ENCODE measurements at places on chromosomes 2 and 18.

DNA sequence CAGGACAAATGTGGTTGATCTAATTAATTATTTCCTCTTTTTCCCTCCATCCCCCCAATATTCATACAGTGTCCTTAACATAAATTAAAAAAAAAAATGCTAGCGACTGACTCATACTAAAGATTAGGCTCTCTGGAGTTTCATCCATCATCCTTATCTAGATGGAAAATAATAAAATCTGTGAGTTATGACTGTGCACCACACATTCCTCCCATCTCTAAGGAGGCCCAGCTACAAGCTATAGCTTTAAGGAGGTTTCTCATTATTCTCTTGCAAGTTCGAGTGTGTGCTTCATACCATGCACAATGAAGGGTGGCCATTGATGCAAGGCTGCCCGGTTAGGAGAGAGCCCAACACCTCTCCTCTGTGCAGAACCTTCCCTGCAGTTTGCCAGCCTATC lies 77.3 kb downstream of the XDH start:
- no peak for DNase-seq

- DNase-seq = no peak
Observed at GRCh38 chr2:213545964-213546475, 261.8 kb downstream of the SPAG16 start.

- peak; percentile 85 for DNase-seq
Observed at GRCh38 chr2:176554101-176555048, 285.1 kb downstream of the MTX2 start.

GRCh38 chr18:36630917-36631316 lies 197.9 kb downstream of the TPGS2 start:
- DNase-seq = no peak

GRCh38 chr2:76050196-76050595 lies 339.5 kb upstream of the GCFC2 start:
- DNase-seq = peak; percentile 41

GRCh38 chr18:11274144-11274794 lies 124.9 kb upstream of the PIEZO2 start:
- no peak for DNase-seq

DNA sequence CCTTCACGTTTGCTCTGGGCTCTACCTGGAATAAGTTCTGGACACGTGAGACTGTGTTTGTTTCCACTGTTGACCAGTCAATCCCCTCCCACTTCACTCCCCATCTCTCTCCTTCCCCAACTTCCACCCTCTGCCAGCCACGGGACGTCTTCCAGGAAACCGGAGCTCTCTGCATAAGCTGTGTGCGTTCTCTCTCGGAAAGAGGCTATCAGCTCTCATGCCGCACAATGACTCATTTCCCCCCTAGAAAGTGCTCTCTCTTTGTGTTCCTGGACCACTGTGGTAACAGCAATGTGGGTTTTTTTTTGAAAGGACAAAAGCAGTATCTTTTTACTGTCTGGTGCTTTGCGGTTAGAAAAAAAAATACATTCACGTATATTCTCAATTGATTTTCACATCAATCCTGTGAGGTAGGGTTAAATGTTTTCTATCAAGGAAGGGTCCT lies 10.2 kb downstream of the PROKR1 start:
- no peak for DNase-seq

DNA sequence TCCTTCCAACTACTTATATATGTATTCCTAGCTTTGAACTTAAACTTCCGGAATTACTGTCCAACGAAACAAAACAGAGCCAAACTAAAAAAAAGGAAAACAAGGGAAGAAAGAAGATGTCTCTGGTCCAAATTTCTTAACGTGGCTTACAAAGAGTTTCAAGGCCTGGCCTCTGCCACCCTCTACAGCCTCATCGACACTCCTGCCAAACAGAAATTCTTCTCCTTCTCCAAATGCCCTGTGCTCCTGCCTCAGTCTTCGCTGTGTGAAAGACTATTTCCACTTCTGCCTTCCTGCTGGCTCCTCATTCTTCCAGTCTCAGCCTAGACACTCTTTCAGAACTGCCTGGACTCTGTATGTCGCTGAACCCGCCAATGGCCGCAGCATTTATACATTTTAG lies 249.2 kb downstream of the TXNL1 start:
- DNase-seq = no peak

GRCh38 chr2:60309336-60309735 lies 244.1 kb downstream of the BCL11A start:
- DNase-seq = no peak

Data from GM23338 (cell line).